ENCODE measurements at places on chromosomes 13 and 19.

- peak; percentile 80 for DNase-seq
These were observed 8.6 kb downstream of the C19orf81 start for GRCh38 chr19:50657712-50658440.

DNA sequence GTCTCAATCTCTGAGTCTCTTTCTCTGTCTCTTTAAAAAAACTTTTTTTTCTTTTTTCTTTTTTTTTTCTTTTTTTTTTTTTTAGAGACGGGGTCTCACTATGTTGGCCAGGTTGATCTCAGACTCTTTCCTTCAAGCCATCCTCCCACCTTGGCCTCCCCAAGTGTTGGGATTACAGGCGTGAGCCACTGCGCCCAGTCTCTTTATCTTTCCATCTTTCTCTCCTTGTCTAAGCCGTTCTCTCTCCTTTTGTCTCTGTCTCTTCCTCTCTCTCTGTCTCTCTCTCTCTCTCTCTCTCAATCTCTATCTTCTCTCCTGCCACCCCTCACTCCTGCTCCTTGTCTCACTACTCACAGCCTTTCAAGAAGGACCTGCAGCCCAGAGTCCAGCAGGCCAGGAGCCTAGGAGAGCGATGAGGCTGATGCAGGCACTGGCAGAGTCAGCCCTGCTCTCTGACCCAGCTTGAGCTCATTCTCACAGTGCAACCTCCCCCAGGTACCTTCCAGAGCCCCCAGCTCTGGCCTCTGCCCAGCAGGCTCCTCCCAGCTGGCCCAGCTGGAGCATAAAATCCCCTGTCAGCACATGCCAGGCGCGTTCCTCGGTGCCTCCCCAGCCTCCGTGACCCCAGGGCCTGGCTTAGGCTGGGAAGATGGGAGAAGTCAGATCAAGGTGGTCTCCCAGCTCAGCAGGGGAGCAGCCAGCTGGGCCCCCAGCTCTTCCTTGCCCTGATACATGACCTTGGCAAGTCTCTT is at the start of gene NPHS1:
Gene NPHS1 (minus strand): TSS at position 476 of the 752 bp plus-strand sequence. CDS start 667 bp downstream, outside the sequence.
- no peak for DNase-seq

DNA sequence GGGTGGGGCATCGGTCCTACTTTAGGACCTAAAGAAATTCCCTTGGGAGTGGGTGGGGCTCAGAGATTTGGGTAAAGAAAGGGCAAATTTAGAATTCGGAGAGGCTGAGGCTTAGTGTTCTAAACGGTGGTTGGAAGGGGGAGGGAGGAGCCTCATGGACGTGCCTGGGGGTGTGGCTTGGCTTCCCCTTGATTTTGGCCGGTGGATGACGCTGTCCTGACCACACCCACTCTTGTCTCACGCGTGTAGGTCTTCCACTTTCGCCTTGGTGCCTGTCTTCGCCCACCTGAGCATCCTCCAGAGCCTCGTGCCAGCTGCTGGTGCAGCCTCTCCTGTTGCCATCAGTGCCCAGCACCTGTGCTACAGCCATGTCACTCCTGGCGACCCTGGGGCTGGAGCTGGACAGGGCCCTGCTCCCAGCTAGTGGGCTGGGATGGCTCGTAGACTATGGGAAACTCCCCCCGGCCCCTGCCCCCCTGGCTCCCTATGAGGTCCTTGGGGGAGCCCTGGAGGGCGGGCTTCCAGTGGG is 1.2 kb upstream of the NUP62 start:
- DNase-seq = no peak

- no peak for DNase-seq
These were observed 155.6 kb downstream of the POSTN start for GRCh38 chr13:37442996-37443395.

DNA sequence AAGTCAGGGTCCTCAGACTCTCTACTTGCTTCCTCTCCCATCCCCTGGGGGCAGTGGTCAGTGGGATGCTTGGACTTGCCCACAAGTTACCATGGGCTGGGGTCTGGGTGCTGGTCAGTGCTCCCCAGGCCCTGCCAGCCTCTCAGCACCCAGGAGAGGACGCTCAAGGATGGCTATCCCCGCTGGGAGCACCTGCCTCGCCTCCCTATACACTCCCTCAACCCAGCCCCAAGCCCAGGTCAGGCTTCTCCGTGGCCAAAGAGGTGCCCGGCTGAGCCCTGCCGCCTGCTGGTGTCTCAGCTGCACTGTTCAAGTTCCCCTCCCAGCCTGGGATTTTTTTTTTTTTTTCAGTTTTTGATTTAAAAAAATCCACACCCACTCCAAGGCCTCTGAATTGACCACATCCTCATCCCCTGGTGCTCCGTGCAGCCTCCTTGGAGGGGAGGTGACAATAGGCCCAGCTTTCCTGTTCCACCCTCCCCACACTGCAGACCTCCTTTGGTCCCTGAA is 10.8 kb downstream of the F2RL3 start:
- peak; percentile 15 for DNase-seq

DNA sequence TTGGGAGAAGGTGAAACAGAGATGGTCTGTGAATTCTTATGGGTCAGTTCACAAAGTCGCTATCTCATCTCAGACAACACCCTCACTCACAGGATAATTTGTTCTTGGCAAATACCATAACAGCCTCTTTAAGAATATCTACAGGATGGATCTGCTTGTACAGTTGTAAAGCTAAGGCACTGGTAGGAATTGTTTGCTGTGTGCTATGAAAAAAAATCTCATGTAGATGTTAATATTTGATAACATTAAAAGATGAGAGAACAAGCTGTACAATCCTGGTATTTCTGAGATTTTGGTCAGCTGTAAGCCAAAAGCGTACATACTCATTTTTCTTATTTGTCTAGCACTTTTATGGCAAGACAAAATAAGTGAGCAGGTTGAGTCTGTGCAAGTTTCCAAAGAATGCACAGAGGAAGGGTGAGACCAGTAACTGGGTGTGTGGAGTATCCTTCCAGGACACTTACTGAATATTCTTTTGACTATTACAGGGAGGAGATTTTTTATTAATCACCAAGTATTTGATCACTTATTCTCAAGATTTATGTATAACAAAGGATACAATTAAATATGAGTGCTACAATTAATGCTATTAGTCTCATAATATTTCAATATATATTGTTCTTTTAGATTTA is 814.5 kb upstream of the MIR17HG start:
- DNase-seq = no peak

DNA sequence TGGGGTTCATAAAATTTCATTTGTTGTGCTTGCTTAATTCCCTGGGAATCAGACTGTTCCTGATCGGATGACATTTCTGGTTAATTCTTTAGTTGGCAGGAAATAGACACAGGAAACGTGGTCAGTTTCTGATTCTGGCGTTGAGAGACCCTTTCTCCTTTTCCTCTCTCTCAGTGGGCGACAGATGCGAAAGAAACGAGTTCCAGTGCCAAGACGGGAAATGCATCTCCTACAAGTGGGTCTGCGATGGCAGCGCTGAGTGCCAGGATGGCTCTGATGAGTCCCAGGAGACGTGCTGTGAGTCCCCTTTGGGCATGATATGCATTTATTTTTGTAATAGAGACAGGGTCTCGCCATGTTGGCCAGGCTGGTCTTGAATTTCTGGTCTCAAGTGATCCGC is 10.8 kb downstream of the LDLR start:
- DNase-seq = no peak

DNA sequence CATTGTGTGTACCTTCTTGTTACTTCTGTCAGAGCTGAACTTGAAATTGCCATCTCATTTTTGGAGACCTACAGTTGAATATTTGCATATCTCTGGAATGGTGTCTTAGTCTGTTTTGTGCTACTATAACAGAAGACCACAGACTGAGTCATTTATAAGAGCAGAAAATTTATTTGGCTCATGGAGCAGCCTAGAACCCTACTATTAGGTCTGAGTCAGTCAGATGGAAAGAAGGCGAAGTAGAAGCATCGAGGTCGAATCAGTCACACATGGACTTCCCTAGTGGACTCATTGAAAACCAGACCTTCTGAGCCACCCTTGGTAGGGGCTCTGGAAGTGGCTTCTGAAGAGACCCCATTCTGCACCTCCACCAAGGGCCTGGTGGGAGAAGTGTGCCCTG is 33.9 kb upstream of the TPT1 start:
- DNase-seq = no peak

DNA sequence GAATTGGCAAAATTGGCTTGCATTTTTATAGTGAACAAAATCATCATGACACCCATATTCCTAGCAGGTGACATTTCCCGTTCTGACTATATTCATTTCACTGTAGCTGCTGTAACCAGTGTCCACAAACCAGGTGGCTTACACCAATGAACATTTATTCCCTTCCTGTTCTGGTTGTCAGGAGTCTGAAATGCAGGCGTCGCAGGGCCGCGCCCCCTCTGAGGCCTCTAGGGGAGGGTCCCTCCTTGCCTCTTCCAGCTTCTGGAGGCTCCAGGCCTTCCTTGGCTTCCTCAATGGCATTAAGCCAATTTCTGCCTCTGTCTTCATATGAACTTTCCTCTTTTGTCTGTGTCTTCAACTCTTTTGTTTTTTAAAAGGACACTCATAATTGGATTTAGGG is 6.5 kb upstream of the RLN3 start:
- no peak for DNase-seq

GRCh38 chr13:24183741-24184182 is 23.2 kb downstream of the SPATA13 start:
- no peak for DNase-seq

- DNase-seq = no peak
These were observed 435.1 kb downstream of the EFNB2 start for GRCh38 chr13:106100171-106100919.

GRCh38 chr13:80050252-80050651 is 290.7 kb downstream of the SPRY2 start:
- DNase-seq = no peak

GRCh38 chr13:75432045-75432444 is 49.9 kb downstream of the TBC1D4 start:
- no peak for DNase-seq

DNA sequence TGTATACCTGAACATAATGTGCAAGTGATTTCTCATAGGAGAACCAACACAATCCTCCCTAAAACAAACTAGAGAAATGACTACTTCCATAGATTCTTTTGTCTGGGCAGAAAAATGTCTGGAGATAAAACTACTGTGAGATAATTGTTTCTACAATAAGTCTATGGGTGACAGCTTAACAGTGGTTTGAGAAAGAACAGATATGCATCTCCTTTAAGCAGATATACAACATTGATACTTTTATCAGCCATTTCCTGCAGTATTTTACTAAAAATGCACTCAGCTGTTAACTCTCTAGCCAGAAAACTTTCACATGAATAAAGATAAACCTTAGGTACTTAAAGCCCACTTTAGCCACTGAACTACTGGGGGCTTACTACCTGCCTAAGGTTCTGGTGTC is 1132.4 kb downstream of the EFNB2 start:
- no peak for DNase-seq

DNA sequence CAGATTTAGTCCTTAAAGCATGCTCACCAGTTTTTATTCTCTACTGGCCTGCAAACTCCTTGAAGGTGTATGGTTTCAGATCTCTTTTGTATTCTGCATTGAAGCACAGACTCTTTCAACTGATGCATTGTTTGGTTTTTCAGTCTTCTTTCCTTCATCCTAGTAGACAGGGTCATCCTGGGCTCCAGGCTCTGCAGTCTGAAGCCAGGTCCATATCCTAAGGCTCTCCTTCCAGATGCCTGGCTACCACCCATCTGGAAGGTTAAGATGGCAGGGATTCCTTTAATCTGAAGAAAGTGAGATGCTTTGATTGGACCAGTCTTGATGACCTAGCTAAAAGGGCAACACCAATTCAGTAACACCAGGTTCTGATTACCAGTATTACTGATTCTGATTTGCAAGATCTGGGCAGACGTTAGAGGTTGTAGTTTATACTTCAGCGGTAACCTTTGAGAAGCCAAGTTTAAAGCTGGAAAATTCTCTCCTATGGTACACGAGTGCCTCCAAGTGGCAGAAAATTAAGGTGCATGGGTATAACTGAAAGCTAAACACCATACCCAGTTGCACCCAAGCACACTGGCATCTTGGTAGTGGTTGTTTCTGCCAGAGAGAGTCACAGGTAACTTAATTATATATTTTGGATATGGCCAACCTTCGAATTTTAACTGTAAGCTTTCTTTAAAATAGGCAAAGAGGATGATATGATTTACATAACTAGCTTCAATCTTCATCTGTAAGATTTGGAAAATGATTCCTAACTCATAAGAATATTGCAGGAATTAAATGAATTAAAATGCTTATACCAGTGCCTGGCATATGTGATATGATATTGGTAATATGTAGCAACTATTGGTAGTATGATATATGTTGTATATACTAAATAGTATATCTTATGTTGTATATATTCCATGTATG is 1651.9 kb upstream of the MIR17HG start:
- peak; percentile 3 for DNase-seq

DNA sequence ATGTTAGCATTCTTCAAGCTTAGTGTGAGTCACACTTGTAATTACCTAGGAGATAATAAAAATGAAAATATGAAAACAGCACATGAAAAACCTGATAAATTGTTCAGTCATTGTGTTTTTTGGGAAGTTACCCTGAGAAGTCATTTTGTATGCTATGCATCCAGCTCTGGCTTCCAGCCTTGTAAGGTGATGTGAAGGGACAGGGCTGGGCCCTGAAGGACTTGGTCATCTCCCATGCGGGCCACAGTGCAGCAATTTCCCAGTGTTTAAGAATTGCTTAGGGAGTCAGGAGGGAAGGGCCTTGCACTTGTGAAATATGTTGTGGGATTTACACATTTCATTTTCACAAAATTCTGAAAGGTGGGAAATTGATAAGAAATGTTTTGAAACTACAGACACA is 41.3 kb downstream of the ARHGEF7 start:
- DNase-seq = no peak

- DNase-seq = no peak
These were observed 180.4 kb downstream of the ZNF536 start for GRCh38 chr19:30552593-30552992.

DNA sequence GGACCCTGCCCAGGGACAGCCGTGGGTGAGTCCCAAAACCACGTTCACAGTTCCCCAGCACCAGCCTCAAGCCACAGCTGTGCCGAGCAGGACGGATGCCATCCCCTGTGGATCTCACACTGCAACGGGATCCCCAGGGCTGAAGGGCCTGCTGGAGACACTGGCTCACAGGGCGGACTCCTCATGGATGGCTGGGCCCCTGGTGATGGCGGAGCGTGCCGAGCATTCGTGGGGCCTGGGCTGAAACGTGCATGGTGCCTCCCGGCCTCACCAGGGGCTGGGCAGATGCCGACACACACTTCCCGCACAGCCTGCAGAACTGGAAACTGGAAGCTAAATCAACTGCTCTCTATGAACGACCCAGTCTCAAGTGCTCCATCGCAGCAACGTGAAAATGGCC is 9.6 kb downstream of the RNF126 start:
- DNase-seq = no peak

GRCh38 chr19:49559928-49560327 is 20.4 kb downstream of the NOSIP start:
- no peak for DNase-seq
